ENCODE measurements at places on chromosomes 11 and 22. TPM values are rescaled to one million over a fixed set of nuclear protein-coding genes. Genes with fewer than 3 reads are reported as not detected.

DNA sequence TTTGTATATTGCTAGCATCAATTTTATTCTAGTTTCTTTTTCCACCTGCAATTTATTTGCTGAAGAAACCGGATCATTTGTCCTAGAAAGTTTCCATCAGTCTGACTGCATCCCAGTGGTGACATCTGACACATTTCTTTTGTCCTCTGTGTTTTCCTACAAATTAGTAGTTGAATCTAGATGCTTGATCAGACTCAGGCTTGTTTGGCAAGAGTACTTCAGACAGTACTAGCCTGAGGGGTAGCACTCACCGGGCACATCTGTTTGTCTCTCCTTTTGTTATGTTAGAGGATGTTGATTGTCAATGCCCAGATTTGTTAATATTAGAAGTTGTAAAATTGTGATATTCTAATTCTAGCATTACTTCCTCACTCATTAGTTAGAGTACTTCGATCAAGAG lies 204.8 kb downstream of the SWAP70 start:
- no peak for DNase-seq

- DNase-seq, result no peak
These were observed 1.9 kb downstream of the FDX1 start for GRCh38 chr11:110431674-110432073.

The MUC15 gene
- not detected for total RNA-seq

The P2RX6 gene
- total RNA-seq, result 8.6 TPM

DNA sequence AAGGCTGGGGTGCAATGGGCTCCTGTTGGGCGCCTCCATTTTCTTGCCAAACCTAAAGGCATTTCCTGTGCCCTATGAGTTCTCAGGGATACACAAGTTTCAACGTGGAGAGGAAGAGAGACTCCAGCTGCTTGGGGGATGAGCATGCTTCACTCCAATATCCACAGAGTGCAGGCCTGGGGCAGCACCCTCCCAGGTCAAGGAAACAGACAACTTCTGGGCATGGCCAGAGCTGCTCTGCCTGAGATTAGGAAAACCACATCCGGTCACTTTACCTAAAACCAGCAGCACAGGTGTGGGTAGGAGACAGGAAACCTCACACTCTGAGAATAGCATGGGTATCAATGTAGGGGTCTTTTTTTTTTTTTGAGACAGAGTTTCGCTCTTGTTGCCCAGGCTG lies 28.7 kb downstream of the TMEM184B start:
- no peak for DNase-seq

- no peak for DNase-seq
These were observed 20.9 kb downstream of the MICALL1 start for GRCh38 chr22:37926771-37927636.

- DNase-seq, result no peak
These were observed 75.0 kb downstream of the PPP2R1B start for GRCh38 chr11:111691176-111691575.

DNA sequence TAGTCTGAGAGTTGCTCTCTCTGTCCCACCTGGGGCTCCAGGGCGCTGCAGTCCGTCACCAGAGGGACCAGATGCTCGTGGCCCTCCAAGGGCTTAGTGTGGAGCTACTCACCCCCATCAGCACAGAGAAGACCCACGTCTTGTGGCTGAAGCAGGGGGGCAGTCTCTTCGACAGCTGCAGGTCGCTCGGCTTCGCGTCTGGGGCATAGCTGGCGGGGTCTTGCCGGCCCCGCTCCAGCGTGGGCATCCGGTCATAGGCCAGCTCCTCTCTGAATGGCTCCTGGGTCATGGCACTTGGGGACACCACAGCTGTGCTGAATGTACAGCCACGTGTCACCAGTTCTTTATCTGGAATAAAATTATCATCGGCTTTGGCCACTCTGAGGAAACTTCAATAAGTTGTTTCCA lies 608 bp downstream of the MLC1 start:
- no peak for DNase-seq

GRCh38 chr11:23010790-23011335 lies 150.6 kb upstream of the CCDC179 start:
- DNase-seq, result no peak

The TIMM8B gene
- total RNA-seq, result 33.6 TPM

DNA sequence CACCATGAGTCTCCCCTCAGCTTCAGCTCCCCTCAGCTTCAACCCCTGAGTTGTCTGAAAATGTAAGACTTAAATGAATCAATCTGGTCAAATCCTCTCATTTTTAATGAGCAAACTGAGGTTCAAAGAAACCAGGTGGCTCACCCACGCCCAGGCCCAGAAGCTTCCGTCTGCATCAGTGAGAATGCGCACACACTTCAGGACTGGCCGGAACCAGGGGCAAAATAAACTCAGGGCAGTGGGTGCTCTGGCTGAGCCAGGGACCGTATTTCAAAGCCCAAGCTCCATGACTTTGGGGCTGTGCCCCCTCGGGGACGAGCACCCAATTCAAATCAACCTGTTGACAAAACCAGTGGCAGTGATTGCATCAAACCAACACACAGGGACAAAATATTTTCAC lies 3.1 kb downstream of the SULT4A1 start:
- no peak for DNase-seq

DNA sequence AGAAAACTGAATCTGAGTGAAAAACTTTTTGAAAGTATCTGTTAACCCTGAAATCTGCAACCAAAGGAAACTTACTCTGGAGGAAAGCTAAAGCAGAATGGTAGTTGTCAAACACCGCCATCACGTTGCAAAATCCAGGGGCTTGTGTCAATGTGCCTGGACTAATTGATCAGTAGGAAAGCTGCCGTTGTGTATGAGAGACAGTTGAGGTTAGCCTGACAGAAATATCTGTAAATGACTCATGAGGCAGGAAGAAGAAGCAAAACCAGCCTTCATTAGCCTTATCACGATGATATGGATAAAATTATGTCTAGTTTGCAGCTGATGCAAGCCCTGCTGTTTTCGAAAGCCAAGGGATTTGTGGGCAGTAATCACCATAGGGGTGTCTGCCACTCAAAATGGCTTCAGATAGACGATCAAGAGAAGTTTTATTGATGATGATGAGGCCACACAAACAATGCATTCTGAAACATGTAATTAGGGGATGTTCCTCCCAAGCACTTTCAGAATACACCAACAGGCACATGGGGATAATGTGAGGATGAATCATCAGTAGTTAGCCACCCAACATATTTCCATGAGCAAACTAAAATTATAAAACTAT lies 8.9 kb downstream of the SCGB1A1 start:
- peak; percentile 72 for DNase-seq

GRCh38 chr11:126514061-126514693 lies 158.7 kb downstream of the ST3GAL4 start:
- DNase-seq, result no peak

The ARAP1 gene
- 92.8 TPM for total RNA-seq

- no peak for DNase-seq
These were observed 166.1 kb downstream of the MN1 start for GRCh38 chr22:27635435-27635834.

DNA sequence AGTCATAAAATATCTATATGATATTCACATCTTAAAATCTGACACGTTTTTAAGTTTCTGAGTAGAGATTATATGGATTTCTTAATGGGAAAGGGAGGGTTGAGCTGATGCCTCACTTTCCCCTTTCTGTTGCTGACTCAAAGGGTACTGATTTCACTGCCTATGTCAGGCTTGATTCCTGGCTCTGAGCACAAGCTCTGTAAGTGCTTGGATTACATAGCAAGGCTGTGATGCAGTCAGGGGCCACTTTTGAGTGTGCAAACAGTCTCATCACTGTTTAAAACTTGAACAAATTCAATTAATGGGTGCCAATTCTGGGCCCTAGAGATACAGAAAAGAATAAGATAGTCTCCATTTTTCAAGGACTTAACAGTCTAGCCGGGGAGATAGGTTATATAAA lies 14.4 kb downstream of the ATXN10 start:
- DNase-seq, result no peak

DNA sequence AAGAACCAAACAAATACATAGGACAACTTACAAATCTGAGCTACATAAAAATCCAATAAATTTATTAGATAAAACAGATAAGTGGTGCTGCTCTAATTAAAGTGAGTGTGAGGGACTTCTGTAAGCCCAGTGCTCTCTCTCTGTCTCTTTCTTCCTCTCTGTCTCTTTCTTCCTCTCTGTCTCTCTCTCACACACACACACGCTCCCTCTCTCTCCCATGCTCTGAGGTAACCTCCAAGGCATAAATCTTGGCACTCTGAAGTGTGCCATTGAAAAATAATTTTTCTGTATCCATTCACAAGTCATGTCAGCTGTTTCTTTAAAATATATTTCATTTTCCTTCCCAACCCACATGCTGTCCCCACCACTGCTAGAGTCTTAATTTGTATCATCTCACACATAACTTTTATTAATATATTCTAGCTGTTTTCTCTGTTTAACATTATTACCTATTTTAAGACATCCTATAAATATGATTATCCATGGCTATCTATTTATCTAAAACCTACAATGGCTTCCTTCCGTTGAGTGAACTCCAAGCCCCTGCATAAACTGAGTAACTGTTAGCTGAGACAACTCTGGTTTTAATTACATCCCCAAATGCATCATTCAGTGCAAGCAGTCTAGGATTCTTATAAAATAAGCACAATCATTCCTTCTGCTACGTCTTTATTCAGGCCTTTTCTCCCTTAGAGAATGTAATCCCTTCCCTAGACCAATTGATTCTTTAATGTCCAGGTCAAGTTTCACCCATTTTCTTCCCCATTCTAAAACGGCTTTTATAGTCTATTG lies 57.4 kb upstream of the SLC5A12 start:
- no peak for DNase-seq

DNA sequence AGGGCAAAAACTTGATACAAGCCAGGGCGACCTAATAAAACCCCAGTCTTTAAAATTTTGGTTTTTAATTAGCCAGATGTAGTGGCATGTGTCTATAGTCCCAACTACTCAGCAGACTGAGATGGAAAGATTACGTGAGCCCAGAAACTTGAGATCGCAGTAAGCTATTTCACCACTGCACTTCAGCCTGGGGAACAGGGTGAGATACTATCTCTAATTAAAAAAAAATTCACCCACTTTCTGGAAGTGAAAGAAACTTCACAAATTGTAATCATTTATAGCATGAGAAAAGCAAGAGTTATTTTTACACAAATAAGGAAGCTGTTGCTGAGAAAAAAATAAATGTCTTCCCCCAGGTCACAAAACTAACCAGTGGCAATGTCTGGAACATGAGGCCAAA lies 882 bp upstream of the GLYATL2 start:
- no peak for DNase-seq

DNA sequence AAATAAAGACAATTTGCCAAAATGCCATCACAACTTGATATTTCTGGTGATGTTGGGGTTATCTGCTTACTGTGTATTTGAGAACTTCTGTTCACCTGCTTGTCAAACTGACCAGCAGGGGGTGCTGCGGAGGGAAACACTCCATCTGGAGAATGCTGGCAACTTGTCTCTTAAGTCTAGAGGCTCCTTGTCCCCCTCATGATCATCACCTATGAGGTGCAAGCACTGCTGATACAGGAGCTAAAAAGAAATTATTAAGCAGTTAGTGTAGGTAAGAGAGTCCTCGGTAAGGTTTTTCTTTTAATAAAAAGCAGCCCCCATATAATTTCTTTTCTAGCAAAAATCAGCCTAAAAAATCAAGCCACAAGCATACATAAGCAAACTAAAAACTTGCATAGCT lies 32.7 kb upstream of the GLYATL1B start:
- peak; percentile 9 for DNase-seq

The CECR2 gene
- total RNA-seq, result 0.06 TPM

DNA sequence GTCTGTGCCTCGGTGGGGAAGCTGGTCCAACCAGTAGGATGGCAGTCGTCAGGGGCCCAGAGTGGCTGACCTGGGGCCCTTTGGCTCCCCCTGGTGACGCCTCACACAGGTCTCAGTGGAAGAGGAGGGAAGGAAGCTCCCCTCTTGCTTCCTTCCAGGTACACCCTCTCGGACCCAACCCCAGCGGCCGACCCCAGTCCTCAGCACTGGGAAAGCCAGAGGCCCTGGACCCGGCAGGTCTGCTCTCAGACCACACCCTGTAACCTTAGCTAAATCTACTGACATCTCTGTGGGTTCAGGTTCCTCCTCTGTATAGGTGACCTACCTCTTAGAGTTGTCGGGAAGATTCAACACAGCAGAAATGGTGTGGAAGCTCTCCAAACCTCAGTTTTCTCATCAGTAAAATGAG lies 3.4 kb upstream of the SCUBE1 start:
- DNase-seq, result peak; percentile 37

- DNase-seq, result no peak
These were observed 7.0 kb downstream of the MMP3 start for GRCh38 chr11:102836290-102836875.

DNA sequence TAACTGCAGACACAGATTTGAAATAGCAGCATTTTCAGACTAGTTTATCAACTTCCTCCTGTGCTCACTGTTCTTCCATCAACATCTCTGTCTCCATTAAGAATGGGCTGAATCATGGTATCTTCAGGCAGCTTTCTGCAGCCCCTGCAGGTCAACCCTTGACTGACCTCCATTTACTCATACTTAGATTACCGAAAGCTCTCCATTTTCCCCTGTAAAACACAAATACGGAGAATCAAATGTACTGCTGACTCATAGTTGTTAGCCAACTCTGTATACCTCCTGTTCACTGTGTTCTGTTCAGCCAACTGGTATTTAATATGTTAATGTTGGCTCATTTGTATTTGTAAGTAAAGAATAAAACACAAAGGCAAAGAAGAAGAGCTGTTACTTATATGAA lies 364.0 kb downstream of the CASP12 start:
- peak; percentile 27 for DNase-seq

The CATSPERZ gene
- total RNA-seq, result not detected

DNA sequence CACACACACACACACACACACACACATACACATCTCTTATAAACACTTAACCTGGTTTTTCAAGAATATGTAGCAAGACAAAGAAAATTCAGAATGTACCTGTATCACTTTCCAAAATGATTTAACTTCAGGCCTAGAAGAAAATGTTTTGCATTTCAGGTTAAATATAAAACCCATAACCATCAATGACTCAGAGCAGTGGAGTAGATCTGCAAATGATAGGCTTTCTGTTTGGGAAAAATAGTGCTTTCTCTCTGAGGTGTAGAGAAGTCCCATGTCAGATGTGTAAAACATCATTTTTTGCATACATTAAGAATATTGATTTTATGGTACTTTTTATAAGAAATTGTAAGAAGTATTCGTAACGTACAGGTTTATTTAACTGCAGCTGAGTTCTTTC lies 116.9 kb downstream of the STK33 start:
- no peak for DNase-seq

Measured in Caki2 (cell line).